ENCODE measurements at places on chromosomes 5 and 9. TPM values are rescaled to one million over a fixed set of nuclear protein-coding genes. Genes with fewer than 3 reads are reported as not detected.

SPATA31A3 gene
- polyA plus RNA-seq = not detected

GRCh38 chr5:131265311-131265803 is 1.5 kb downstream of the CDC42SE2 start:
- DNase-seq = no peak

PCDHGC4 gene
- polyA plus RNA-seq = 0.05 TPM

DNA sequence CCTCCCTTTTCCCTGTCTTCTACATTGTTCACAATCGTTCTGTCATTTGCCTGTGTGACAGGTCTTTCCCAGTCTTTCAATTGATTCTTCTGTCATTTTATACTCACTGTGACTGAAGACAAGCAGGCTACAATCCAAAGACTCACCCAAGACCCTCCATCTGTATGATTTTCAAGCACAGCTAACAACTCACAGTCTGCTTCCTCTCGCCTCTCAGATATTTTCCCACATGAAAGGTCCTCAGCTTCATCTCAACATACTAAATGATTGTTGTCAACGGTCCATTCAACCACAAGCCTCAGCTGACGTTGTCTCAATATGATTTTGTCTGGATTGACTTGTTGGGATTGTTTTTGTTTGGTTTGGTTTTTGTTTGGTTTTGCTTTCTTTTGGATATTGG is 346.5 kb downstream of the NFIB start:
- no peak for DNase-seq

DNA sequence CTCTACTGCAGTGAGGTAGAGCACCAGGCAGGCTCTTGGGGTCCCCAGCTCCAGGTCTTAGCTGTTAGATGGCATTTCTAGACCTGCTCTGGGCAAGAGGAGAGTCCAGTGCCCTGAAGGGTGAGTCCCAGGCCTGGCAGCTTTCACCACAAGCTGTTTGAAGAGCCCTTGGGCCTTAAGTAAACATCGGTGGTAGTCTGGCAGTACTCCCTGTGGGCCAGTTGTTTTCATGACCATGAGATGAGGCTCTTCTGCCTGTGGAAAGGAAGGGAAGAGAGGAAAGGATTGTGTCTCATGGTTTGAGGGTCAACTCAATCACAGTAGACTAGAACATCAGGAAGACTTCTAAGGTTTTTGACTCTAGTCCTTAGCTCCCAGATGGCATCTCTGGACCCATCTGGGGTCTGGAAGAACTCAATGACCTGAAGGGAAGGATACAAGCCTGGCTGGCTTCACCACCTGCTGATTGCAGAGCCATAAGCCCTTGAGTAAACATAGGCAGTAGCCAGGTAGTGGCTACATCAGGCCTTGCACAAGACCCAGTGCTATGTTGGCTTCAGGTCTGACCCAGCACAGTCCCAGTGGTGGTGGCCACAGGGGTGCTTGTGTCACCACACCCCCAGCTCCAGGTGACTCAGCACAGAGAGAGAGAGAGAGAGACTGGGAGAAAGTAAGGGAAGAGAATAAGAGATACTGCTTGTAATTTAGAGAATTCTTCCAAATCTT is 114.3 kb upstream of the PCSK5 start:
- no peak for DNase-seq

GRCh38 chr9:11199335-11199734 is 586.5 kb upstream of the PTPRD start:
- no peak for DNase-seq

DNA sequence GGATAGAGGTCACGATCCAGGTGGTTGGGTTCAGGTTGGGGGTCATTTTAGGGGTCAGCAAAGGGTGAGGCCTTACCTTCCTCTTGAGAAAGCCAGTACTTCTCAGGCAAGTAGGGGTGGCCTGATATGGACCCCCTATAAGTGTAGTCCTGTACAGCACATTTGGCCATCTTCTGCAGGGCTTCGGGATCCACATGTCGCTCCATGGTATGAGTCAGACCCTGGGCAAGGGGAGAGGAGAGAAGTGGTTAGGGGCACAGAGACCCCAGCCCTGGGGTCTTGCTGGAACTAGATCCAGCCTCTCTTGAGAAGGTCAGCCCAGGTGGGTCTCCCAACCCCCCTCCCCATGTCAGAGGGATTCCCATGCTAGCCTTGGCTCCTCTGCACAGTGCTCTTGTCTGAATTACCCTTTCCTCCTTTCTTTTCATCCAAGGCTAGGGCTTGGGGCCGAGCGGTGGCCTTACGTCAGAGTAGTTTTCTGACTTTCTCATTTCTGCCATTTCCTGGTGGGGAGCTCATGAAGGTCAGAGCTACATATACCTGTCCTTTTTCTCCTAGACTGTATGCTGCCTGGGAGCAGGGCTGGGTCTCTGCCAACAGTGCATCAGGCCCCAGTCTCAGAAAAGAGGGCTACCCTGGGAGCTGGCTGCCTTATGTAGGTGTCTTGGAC is 9.0 kb upstream of the MYORG start:
- no peak for DNase-seq

- no peak for DNase-seq
These were observed 22.0 kb downstream of the SECISBP2 start for GRCh38 chr9:89340332-89340731.

DPYSL3 gene
- polyA plus RNA-seq = 103 TPM

GRCh38 chr5:147509710-147510651 is at the start of gene DPYSL3:
Gene DPYSL3 (minus strand): TSS chr5:147510068. CDS start chr5:147509858, 210 bp downstream.
- peak; percentile 94 for DNase-seq

GRCh38 chr5:109563739-109564138 is 126.0 kb upstream of the MAN2A1 start:
- DNase-seq = no peak

DNA sequence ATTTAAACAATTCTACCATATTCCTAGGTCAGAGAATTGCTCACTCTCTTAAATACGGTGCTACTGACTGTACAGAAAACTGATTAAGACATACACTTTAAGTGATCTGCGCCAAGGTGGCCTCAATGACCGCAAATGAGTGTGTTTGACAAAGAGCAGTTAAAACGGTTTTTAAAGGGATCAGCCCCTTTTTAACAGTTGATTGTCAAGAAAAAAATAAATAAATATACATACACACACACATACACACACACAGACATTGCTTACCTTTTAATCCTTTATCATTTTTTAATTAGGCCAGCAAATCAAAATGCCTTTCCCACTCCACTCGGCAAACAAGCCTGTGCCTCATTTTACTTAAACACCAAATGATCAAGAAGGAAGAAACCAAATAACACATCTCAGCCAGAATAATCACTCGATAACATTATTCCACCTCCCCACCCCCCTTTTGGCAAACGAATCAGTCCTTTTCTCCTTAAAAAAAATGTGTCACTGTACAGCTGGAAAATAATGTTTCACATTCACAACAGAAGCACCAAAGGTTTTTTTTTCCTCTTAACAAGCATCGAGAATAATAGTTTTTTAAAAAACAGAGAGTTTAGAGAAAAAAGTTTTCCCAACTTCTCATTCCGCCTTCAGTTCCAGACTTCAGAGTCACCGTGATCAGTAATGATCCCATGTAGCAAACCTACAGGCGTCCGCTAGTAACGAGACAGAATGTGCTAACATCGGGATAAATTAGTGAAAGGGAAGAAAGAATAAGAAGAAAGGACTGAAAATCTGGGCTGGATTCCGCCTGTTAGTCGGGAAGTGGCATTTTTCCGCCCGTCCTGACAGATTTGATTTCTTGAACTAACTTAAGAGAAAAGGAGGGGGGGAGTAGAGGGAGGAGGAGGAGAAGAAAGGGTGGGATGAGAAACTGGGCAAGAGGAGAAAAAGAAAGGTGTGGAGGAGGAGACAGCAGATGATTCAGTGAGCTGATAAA is at the start of gene ZNF608:
Gene ZNF608, minus strand, starts transcription at position 712 of the 988 bp plus-strand sequence. CDS start 1,650 bp downstream, outside the sequence.
- no peak for DNase-seq

- DNase-seq = no peak
These were observed 1641.5 kb upstream of the C9orf72 start for GRCh38 chr9:29214690-29215253.

CXXC5 gene
- polyA plus RNA-seq = 21.2 TPM

GADD45G gene
- polyA plus RNA-seq = 30.4 TPM

SPINK7 gene
- polyA plus RNA-seq = not detected

- no peak for DNase-seq
These were observed 103.7 kb upstream of the PARP8 start for GRCh38 chr5:50562694-50563093.

LRRC19 gene
- polyA plus RNA-seq = not detected
